Stimulated activated CD8-positive, alpha-beta memory T cell treated with anti-CD3 and anti-CD28 coated beads, Interleukin-4, amount 100 ng/mL, for 4 hours (primary cell): ENCODE measurements at places on chromosomes 5 and 9.

DNA sequence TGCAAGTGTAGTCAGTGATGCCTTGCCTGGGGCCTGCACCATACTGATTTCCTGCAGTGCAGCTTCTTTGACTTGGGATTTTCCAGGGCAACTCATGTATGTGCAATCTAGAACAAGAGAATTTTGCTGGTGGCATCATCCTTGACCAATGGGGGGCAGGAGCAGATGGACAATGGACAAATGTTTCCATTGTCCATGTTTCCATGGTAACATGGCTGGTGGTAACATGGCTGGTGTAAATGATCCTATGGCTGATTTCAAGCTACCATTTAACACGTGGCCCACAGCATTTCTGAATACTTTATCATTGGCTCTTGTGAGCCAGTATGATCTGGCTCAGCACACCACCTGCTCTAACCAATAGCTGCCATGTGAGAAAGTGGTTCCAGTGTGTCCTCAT lies 130.1 kb upstream of the OSMR start:
- DNase-seq: no peak

GRCh38 chr9:20111173-20111843 lies 322.5 kb upstream of the SLC24A2 start:
- DNase-seq: no peak

GRCh38 chr5:68067291-68067690 lies 148.3 kb upstream of the PIK3R1 start:
- no peak for DNase-seq

GRCh38 chr5:1515921-1516571 lies 7.7 kb downstream of the LPCAT1 start:
- no peak for DNase-seq

DNA sequence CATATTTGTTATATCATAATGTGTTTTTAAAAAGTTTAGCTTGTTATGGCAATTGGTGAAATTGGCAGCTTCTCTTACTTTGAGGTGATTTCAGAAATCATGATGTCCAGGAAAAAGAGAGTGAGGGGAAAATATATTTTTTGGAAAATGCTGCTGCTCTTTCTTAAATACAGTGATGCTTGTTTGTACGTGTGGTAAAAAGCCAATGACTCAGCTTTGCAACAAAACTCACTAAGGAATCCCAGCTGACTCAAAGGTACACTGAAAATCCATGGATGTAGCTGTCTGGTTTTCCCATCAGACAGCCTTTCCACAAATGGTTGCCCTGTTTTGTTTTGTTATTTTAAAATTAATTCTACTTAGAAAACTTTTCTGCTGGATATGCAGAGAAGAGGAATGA lies 306.4 kb upstream of the PAPPA start:
- DNase-seq: no peak

DNA sequence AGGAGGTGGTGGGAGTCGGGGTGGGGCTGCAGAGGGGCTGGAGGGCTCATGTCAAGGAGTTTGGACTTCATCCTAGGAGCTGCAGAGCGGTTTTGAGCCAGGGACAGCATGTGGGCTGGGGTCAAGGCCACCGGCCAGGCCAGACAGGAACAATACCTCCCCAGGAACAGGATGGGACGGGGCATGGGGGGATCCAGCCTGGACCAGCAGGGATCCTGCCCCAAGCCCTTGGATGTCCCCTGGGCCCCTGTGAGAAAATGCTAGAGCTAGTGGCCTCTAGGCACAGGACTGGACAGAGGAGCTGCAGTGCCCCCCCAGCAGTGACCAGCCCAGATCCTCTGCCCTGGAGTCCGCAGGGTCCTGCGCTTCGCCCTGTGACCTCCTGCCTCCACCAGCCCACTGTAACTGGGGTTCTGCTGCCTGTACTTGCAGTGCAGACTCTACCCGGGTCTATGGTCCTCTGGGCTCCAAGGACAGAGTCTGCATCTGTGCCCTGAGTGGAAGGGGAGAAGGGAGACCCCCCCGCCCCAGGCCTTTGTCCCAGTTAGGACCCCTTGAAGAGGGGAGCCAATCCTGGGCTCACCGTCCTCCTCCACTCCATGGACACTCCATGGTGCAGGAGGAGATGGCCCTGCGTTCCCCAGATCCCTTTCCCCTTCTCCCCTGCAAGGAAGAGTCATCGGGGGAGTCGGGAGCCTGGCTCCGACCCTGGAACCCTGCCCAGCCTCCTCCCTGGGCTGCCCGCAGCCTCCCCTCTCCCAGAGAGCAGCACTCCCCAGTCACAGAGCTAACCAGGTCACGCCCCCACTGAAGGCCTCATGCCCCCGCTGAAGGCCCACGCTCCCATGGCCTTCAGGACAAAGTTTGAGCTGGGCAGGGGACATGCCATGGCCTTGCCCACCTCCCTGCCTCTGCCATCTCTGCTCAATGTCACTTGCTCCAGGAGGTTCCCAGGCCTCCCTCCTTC lies 3.0 kb upstream of the MXD3 start:
- no peak for DNase-seq

DNA sequence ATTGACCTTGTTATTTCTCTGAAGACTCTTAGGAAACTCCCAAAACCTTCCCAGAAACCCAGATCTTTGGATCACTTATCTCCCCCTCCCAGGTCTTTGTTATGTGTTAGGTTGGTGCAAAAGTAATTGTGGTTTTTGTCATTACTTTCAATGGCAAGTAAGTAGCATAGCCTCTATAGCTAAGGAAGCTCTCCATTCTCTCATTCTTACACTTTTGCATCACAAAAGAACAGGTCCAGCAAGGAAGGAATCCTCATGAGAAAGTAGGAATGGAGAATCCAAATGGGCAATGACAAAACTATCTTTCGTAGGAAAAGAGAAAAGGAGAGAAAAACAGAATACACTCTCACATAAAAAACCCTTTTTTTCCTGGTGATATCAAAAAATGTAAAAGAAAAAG lies 81.3 kb upstream of the ELAVL2 start:
- no peak for DNase-seq

GRCh38 chr5:176529116-176529740 lies 8.0 kb downstream of the RNF44 start:
- no peak for DNase-seq

GRCh38 chr5:73312146-73312871 lies 136.3 kb downstream of the FOXD1 start:
- DNase-seq: no peak

DNA sequence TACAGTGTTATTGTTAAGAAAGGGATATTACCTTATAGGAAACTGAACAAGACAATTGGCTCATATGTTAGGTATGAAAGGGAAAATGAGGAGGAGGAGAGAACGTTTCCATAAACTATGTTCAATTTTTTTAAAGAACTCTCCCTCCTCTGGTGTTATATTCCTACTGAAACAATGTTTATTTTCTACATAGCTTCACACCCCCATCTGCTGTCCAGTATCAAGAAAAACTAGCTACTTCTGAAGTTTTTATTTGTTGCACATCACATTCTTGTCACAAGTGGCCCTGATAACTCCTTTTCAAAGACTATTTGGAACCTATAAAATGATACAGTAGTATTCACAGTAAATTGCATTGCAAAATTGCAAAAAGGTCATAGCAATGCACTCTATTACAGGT lies 223.4 kb upstream of the FAM174A start:
- no peak for DNase-seq

- DNase-seq: no peak
Observed at GRCh38 chr9:18268381-18268780, 205.6 kb upstream of the ADAMTSL1 start.

- no peak for DNase-seq
Observed at GRCh38 chr5:56018832-56019231, 24.1 kb upstream of the IL6ST start.

DNA sequence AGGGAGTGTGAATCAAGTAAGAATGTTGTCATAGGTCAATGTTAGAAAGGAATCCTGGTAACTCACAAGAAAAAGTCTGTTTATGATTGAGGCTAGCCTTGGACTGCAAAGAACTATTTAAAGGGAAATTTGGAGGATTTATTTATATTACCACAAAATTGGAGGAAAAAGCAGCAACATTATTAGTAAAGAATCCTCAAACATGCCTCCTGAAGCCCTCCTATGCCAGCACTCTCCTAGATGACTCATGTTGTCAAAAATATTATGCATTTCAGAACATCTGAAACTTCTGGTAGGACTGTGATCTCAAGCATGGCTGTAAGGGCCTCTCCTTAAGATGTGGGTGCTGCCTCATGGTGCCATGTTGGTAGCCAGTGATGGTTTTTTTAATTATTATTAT lies 628.5 kb downstream of the CHSY3 start:
- no peak for DNase-seq

GRCh38 chr9:137703842-137704508 lies 85.2 kb downstream of the EHMT1 start:
- no peak for DNase-seq

DNA sequence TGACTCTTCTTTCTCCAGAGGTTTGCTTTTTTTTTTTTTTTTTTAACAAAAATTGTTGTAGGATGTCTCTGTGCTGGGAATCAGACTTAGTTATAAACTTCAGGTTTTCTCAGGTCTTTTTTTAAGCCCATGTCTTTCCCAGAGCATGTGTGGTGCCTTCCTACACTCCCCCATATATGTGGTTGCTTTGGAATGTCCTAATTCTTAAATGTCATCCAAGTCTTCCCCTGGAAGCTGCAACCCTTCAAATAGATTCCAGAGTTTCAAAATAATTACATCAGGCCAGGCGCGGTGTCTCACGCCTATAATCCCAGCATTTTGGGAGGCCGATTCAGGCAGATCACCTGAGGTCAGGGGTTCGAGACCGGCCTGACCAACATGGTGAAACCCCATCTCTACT lies 73.2 kb upstream of the FAM120A start:
- no peak for DNase-seq

DNA sequence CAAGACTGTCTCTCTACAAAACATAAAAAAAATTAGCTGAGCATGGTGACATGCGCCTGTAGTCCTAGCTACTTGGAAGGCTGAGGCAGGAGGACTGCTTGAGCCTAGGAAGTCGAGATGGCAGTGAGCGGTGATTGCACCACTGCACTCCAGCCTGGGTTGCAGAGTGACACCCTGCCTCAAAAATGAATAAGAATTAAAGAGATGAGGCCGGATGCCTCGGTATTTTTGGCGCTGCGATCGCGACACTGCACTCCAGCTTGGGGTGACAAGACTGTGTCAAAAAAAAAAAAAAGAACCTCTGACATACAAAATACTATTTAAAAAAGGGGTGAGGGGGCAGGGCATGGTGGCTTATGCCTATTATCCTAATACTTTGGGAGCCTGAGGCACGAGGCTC lies 7.3 kb downstream of the GPBP1 start:
- DNase-seq: no peak

DNA sequence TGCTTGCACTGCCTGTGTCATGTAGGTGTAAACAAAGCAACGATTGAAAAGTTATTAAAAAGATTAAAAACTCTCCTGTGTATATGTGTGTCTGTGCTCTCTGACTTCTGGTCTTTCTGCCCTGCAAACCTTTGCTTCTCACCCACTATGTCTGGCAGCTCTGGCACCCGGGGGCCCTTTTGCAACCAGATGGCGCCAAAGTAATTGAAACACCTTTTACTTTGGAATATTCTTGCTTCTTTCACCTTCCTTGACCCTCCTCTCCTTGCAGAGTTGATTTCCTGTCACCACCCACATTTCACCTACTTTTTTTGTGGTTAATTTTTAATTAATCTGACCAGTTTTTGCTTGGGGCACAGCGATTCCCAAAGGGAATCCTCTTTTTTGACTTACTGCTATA lies 275.5 kb downstream of the ARHGEF28 start:
- no peak for DNase-seq

- no peak for DNase-seq
Observed at GRCh38 chr5:52520171-52520570, 267.5 kb upstream of the ITGA1 start.

DNA sequence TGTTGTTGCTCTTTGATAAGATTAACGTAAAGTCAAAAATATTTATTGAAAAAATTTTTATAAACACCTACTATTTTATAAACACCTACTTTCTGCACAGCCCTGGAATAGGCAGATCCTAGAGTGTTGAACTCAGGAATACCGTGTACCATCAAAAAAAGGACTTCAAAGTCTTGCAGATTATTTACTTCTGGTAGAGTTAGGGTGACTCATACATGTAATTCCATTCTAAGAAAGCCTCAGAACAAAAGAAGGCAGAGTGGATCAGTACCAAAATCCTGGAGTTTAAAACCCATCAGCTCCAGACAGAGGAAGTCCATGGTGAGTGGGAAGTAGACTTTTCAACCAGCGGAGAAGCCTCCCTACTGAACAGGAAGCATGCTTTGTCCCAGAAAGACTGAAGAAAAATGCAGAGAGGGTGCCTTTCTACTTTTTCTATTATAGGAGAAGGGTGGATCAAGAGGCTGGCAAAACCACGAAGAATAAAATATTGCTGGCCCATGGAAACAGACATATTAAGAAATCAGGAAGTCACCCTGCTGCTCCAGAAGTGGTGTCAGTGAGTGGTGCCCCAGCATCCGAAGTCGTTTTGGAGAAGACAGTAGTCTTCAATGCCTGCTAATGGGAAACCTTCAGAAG lies 45.1 kb upstream of the DAB2 start:
- DNase-seq: no peak

- no peak for DNase-seq
Observed at GRCh38 chr5:83249156-83249555, 171.8 kb downstream of the XRCC4 start.

- no peak for DNase-seq
Observed at GRCh38 chr5:87393331-87393730, 19.4 kb downstream of the CCNH start.

DNA sequence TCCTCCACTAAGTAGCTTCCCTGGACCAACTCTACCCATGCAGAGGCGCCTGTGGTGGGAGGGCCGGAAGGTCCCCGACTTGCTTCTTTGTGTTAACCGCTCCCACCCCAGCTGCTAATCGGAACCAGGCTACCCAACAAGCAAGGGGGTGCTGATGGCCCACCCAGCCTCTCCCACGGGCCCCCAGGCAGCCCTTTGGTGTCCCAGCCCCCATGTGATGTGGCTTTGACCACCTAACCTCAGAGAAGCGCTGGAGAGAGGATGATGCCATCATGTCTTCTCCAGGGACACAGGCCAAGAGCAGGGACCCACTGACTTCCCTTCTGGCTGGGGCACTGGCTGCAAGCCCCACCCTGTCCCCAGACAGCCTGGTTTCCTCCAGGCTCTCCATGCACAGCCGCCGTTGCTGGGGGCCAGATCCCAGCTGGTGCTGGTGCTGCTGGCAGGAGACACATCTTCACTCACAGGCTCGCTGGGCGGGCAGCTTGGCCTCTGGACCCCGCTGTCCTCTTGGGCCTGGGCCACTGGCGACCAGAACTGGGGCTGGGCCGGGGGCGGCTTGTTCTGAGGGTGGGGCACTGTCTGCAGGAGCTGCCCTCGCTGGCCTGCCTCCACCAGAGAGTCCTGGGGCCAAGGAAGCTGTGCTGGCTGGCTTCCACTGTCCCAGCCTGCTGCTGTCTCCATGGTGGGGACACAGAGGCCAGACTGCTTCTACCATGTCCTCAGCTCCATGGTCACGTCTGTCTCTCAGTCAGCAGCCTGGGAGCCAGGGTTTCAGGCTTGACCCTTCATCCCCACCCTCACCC lies 27.8 kb downstream of the LAMC3 start:
- no peak for DNase-seq

- no peak for DNase-seq
Observed at GRCh38 chr9:28688172-28688571, 1114.9 kb upstream of the C9orf72 start.

- DNase-seq: no peak
Observed at GRCh38 chr9:101739311-101739710, 864 bp upstream of the GRIN3A start.

- peak; percentile 29 for DNase-seq
Observed at GRCh38 chr5:138032028-138032571, 779 bp downstream of the FAM13B start.

GRCh38 chr9:129740666-129741464 lies 12.0 kb downstream of the PTGES start:
- DNase-seq: no peak
